ENCODE measurements at places on chromosomes 2 and 18.

- DNase-seq = no peak
These were observed 27.8 kb downstream of the KLHL23 start for GRCh38 chr2:169761251-169761969.

GRCh38 chr2:10452312-10452711, 4.2 kb upstream of the ODC1 start:
- no peak for DNase-seq

GRCh38 chr2:165877565-165878550, 75.7 kb downstream of the TTC21B start:
- no peak for DNase-seq

DNA sequence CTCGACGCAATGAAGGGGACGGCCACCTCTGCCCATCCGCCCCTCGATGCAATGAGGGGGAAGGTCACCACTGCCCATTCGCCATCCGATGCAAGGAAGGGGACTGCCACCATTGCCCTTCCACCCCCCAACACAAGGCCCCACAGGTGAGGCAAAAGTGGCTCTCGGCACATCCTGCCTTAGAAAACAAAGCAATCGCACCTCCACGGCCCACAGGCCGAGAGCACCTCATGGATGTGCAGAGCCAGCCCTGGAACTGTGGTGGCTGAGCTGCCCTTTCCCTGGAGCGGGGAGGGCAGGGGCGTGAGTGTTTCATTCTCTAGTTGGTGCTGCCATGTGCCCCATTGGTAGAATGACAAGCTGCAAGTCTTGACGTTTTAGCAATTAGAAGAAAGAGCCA, 320.6 kb upstream of the SALL3 start:
- no peak for DNase-seq

- DNase-seq = no peak
These were observed 350.6 kb upstream of the VRK2 start for GRCh38 chr2:57696016-57696415.

Measured in NCI-H748 treated with DMSO at 0.1 percent for 48 hours (cell line).